Stimulated activated CD4-positive, alpha-beta T cell treated with anti-CD3 and anti-CD28 coated beads, TNF-alpha, amount 100 ng/mL, for 1 hour (primary cell): ENCODE measurements at places on chromosomes 3 and 15.

- DNase-seq, result no peak
Observed at GRCh38 chr3:173703771-173704170, 306.2 kb downstream of the NLGN1 start.

- DNase-seq, result no peak
Observed at GRCh38 chr3:125194061-125194848, 18.3 kb downstream of the SLC12A8 start.

DNA sequence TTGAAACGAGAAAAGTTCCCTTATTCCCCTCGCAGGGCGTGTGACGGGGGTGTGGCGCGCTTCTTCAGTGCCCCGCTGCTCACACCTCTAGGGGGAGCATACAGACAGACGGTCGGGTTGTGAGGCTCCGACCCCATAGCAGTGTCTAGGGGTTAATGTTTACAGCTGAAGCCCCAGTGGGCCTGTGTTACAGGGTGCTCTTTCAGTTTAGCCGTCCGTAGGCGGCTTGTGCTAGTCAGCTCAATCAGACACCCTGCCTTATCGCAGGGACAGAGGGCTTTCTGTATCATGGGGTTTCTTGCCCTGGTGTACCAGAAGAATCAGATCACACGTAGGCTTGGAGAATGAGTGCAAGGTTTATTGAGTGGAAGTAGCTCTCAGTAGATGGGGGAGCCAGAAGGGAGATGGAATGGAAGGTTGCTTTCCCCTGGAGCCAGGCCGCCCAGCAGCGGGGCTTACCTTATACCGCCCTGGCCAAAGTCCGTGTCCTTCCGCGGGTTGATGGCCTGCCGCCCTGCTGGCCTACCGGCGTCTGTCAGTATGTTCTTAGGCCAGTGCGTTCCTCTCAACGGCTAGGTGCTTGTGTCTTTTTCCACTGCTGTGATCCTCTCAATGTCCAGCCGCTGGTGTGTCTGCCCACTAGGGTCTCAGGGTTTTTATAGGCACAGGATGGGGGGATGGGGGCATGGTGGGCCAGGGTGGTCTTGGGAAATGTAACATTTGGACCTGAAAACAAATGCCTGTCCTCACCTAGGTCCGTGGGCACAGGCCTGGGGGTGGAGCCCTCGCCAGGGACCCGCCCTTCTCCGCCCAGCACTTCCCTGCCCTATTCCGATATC lies 32.2 kb upstream of the ACP3 start:
- DNase-seq, result no peak

DNA sequence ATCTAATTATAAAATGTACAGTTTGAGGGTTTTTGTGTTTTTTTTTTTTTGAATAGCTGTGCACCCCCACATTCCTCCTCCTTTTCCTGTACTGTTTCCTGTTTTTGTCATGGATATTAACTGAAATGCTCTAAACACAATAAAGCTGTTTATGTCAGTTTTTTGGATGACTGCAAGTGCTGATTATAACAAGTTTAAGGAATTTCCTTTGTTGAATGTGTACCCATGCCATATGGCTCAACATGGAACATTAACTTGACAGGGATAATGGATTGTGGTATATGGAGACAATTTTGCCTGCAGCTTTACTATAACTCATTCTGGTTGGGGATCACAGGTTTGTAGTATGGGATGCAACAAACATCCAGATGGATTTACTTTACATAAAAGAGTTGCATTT lies 216.4 kb downstream of the TCF12 start:
- DNase-seq, result no peak

GRCh38 chr15:70584441-70584837 lies 178.9 kb downstream of the UACA start:
- DNase-seq, result no peak

DNA sequence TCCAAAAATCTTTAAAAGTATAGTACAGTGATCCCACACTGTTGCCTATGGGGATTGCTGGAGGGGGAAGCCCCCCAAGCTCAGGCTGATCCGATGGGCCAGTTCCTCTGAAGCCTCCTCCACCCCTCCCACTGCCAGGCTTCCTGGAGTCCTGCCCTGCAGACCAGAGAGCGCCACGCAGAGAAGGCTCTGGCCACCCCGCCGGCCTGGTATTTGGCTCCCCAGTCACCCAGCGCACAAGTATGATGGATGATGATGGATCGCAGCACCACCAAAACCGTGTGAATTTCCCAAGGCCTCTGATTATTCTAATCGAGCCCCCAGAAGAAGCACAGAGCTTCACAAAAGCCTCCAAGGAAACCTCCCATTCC lies 259.0 kb downstream of the MECOM start:
- DNase-seq, result no peak

- DNase-seq, result no peak
Observed at GRCh38 chr3:51311055-51311454, 74.0 kb upstream of the MANF start.

- DNase-seq, result no peak
Observed at GRCh38 chr15:48337607-48338006, 6.4 kb downstream of the DUT start.

GRCh38 chr3:107816107-107816506 lies 274.7 kb downstream of the CD47 start:
- DNase-seq, result no peak

- no peak for DNase-seq
Observed at GRCh38 chr15:79172032-79172481, 81.5 kb upstream of the RASGRF1 start.

DNA sequence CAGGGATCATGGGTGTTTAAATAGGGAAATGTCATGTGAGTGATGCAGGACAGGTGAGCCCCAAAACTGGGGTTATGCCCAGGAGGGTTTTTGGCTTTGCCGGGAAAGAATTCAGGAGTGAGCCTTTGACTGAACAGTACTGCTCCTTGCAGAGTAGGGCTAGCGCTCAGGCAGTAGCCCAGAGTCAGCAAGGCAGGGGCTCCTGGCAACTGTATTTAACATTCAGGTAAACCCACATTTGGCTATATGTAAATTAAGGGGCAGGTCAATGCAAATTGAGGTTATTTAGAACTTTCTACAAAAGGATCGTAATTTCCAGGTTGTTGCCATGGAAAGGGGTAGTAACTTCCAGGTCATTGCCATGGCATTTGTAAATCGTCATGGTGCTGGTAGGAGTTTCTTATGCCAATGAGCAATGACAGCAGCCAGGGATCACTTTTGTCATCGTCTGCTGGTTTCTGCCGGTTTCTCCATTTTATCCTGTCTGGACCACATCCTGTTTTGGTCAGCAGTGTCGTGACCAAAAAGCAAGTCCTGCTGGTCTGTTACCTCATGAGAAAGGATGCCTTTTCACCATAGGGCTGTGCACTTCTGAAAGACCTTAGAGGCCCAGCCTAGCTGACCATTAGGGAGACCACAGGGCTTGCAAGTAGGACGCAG lies 24.3 kb downstream of the MTHFS start:
- DNase-seq, result no peak

- no peak for DNase-seq
Observed at GRCh38 chr3:5194341-5194740, 6.8 kb downstream of the EDEM1 start.

DNA sequence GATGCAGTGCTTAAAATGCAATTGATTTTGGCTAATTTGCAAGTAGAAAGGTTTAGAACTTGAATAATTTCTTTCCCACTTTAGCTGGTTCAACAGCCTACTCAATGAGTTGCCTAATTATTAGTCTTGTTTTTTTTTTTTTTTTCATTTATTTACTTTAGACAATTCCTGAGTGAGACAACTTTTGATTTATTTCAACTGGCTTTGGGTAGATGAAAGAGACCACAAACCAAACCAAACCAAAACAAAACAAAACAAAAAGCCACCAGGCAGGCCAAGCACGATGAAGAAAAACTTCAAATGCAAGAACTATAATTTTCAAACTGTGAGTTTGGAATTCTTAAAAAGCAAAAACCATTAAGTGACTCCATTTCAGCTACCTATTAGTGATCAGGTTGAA lies 469.9 kb downstream of the GBE1 start:
- DNase-seq, result no peak

- no peak for DNase-seq
Observed at GRCh38 chr3:36295296-36295695, 85.0 kb upstream of the STAC start.

DNA sequence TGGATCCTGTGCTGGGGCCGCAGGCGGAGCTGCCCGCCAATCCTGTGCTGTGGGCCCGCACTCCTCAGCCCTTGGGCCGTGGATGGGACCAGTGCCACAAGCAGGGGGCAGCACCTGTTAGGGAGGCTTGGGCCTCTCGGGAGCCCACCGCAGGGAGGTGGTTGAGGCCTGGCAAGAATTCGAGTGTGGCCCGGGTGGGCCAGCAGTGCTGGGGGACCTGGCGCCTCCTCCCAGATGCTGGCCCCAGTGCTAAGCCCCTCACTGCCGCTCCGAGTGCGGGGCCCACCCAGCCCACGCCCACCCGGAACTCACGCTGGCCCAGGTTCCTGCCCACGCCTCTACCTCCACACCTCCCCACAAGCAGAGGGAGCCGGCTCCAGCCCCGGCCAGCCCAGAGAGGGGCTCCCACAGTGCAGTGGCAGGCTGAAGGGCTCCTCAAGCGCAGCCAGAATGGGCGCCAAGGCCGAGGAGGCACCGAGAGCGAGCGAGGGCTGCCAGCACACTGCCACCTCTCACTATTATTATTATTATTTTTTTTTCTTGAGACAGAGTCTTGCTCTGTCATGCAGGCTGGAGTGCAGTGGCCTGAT lies 31.4 kb upstream of the TBL1XR1 start:
- DNase-seq, result no peak

- DNase-seq, result no peak
Observed at GRCh38 chr15:95995375-95996168, 334.9 kb upstream of the NR2F2 start.

- DNase-seq, result no peak
Observed at GRCh38 chr3:51777985-51778384, 1.1 kb downstream of the IQCF6 start.

GRCh38 chr3:113753376-113753985 lies 6.6 kb downstream of the ATP6V1A start:
- no peak for DNase-seq

- DNase-seq, result no peak
Observed at GRCh38 chr3:139121513-139122220, 77.0 kb upstream of the PRR23C start.

DNA sequence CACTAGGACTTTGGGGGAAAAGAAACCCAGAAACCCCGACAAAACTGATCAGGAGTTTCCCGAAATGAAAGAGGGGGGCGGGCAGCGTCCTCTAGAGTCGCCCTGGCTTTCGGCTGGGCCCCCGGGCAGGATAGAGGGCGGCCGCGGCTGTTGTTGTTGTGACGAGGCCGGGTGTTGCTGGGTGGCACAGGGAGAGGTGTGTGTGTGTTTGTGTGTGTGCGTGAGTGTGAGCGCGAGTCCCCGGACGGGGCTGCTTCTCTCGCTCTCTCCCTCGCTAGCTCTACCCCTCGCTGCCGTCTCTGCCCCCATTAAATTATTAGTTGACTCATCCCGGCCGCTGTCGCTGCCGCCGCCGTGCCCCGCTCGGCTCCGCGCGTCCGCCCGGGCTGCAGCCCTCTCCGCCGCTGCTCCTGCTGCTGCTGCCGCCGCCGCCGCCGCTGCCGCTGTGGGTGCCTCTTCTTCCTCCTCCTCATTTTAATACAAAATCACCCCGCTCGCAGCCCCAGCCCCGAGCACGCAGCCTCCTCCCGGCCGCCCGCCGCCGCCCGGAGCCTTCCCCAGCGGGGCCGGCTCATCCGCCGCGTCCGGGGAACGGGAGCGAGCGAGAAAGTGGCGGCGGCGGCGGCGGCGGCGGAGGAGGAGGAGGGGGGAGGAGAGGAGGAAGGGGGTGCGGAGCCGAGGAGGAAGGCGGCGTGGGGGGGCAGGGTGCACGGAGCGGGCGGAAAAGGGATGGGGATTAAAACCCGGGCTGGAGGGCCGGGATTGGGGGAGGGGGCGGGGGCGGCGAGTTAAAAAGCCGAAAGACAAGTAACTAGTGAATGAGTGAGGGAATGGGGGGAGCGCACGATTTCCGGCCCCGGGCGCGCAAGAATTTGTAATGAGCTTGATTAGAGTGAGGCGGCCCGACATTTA lies at the start of gene SATB1:
TSS of gene SATB1 (minus strand) at position 611 of the 912 bp plus-strand sequence. CDS start 4,372 bp downstream, outside the sequence.
- DNase-seq, result no peak

DNA sequence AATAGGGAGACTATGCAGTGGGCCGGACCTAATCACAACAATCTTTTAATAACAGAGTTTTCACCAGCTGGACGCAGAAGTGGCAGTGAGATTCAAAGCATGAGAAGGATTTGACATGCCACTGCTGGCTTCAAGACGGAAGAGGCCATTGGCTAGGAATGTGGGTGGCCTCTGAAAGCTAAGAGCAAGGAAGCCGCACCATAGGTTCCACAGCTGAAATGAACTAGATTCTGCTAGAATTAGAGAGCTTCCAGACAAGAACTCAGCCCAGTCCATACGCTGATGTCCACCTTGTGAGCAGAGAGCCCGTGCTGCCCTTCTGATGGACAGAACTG lies 6.9 kb upstream of the NCBP2 start:
- no peak for DNase-seq

DNA sequence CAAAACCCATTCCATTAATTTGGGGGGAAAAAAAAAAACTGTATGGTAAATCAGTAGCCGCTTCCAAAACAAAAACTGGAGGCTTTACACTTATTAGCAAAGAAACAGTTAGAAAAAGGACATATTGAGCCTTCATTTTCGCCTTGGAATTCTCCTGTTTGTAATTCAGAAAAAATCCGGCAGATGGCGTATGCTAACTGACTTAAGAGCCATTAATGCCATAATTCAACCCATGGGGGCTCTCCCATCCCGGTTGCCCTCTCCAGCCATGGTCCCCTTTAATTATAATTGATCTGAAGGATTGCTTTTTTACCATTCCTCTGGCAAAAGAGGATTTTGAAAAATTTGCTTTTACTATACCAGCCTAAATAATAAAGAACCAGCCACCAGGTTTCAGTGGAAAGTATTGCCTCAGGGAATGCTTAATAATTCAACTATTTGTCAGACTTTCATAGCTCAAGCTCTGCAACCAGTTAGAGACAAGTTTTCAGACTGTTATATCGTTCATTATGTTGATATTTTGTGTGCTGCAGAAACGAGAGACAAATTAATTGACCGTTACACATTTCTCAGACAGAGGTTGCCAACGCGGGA lies 9.4 kb upstream of the RPL24 start:
- DNase-seq, result no peak

DNA sequence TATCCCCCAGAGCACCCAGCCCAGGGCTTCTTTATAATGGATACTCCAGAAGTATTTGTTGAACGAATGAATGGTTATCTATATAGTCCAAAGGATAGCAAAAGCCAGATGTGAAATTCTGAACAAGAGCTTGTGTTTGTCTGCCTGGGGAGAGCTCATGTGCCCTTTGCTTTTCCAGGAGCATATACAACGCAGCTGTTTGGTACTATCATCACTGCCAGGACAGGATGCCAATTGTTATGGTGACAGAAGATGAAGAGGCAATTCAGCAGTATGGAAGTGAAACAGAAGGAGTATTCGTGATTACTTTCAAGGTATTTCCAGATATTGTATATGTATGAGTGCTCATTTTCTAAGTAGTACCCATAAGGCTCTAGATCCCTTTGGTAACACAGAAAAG lies 15.2 kb downstream of the DIS3L start:
- DNase-seq, result no peak

- no peak for DNase-seq
Observed at GRCh38 chr15:80502782-80503181, 98.6 kb downstream of the ARNT2 start.

DNA sequence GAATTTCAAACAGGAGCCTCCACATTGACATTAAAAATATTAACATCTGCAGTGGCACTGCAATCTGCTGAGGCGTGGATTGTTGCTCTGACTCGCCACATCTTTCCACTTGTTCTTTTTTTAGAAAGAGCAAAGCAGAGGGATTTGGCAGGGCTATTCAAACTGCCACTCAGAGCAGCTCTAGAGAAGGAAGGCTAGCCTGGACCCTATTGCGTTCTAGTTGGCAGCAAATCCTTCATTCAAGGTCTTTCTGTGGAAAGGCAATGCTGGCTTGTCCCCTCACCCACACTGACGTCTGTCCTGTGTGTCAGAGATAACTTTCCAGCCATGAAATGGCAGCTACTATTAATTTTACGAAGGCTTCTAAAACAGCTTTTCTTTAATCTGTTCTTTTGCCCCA lies 483.2 kb upstream of the SGO1 start:
- DNase-seq, result no peak
